H9 (cell line): ENCODE measurements at places on chromosomes 11 and 22.

DNA sequence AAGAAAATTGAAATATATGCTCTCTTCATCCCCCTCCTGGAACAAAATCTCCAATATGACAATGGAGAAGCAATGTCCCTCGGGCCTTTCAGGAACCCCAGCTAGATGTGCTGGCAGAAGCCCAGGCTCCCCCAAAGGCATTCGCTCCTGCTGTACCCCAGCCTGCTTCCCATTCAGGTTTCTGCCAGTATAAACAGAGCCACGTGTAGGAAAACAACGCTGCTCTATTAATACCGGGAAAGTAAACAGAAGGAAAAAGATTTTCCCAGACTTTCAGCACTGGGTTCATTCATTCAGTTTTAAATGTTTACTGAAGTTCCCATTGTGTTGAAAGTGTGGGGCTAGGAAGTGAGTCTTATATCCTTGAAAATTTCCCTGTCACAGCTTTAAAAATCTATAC is 147.1 kb downstream of the CADM1 start:
- DNase-seq = no peak

DNA sequence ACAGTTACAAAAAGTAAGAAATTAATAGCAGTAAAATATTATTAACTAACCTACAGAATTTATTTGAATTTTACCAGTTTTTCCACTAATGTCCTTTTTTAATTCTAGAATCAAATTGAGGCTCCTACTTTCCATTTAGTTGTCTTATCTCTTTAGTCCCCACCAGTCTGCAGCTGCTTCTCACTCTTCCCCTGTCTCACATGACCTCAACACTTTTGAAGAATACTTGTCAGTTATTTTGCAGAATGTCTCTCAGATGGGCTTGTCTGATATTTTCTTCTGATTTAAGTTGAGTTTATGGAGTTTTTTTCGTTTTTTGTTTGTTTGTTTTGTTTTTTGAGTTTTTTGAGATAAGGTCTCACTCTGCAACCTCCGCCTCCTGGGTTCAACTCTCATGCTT is 74.3 kb upstream of the ADORA2A start:
- DNase-seq = no peak

DNA sequence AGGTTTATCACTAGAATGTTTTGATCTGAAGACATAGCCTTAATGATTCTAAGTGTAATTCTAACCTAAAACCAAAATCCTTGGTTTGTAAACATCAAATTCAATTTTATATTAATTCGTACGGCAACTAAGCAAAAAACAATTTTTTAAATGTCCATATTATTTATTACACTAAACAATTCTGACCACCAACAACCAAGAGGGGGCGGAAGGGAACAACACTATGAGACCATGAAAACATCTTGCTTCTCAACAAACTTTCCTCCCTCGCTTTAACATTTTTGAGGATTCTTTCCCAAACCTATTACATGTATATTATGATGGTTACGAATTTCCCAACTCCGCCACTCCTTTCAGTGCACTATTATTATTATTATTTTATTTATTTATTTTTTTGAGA is 6.5 kb upstream of the UCP2 start:
- no peak for DNase-seq

- DNase-seq = no peak
These were observed 953 bp upstream of the PACS1 start for GRCh38 chr11:66068923-66069714.

- no peak for DNase-seq
These were observed 90.4 kb upstream of the BIRC3 start for GRCh38 chr11:102226702-102227490.

DNA sequence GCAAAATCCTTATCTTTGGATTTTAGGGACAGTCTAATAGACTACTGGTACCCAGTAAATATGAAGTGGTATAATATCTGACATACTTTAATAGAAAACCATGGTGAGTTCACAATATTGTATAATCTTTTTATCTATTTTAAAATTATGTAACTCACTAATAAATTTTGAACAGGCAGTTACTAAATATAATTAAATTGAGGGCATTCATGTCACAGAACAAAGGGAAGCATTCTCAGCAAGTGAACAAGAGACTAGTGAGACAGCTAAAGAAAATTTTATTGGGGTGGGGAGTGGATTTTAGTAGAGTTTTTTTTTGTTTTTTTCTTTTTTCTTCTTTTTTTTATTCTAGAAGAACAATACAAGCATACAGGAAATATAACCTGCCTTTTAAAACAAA is 55.0 kb downstream of the DNAJC24 start:
- DNase-seq = no peak

DNA sequence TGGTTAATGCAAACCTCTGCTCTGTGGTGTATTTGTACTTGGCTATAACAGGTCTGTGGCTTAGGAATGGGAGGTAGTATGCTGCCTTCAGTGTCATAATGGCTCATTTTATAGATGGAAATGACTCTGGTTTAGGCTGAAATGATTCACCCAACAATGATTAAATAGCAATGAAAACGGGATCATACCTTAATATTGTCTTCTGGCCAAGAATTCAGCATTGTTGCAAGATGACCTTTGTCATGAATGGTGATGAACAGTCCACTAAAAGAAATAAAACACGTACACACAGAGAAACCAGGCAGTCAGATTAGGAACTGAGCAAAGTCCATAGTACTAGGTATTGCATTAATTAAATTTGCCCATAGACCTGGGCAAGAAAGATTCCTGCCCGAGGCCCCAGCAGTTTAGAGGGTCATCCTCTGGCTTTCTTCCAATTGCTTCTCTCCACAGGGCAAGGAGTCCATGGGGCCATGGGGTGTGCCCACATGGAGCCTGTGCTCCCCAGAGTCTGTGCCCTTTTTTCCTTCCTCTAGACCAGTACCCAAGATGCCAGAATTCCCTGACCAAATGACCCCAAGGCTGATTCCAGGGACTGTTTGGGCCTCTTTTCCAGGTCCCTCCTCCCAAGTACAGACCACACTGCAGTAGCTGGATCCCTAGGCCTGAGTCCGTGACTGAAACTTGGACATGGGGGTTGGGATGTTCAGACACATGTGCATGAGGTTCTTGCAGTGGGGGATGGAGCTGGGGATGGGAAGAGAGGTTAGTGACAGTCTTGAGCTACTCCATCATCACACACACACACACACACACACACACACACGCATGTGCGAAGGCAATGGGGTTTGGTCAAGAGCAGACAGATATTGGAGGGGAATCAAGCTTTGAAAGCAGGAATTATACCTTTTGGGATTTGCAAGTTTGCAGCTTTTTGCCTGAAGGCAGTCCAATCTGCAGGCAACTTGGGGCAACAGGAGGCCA is 134.2 kb downstream of the CCDC81 start:
- DNase-seq = no peak

DNA sequence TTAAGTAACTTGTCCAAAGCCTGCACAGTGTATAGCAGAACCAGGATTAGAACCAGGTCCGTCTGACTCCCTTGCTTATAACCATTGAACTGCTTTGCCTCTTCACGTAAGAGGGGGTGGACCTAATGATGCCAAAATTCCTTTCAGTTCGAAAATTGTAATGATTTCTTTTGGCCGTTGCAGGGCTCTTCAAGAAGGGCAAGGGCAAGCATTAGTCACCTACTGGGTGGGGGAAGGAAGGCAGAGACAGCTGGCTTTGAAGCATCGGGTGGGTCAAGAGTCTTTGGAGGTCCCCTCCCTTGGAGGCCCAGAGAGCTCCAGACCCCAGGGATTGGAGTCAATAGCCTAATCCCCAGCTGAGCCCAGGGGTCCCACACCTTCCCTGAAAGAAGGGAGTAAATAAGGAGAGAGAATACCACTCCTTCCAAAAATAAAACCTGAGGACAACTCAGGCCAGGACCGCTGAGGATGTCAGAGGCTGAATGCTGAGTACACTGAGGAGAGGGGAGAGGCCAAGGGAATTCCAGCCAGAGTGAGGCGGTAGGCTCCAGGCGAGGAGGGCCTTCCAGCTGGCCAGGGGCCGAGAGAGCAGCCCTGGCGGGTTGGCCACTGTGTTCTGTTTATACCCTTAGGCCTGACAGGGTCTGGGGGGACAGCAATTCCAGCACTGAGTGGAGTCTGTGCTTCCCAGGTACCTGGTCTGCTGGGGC is 14.1 kb downstream of the CREB3L1 start:
- DNase-seq = no peak

DNA sequence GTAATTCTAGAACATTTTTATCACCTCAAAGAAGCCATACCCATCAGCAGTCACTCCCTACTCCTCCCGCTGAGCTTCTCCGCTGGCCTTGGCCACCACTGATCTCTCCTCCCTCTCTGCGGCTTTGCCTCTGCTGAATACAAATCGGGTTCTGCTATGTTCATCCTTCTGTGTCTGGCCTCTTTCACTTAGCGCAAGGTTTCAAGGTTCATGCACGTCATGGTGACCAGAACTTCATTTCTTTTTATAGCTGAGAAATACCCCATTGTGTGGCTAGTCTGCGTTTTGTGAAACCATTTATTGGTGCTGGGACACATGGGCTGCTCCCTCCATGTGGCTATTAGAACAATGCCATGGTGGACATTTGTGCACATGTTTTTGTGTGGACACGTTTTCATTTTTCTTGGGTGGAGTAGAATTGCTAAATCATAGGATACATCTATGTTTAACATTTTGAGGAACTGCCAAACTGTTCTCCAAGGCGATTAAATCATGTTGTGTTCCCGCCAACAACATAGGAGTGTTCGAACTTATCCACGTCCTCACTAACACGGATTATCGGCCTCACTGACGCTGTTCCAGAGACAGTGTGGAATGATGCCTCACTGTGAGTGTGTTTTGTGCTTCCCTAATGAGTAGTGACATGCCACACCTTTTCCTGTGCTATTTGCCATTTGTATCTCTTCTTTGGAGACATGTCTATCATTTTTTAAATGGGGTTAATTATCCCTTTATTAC is 24.2 kb upstream of the KRTAP5-6 start:
- no peak for DNase-seq

DNA sequence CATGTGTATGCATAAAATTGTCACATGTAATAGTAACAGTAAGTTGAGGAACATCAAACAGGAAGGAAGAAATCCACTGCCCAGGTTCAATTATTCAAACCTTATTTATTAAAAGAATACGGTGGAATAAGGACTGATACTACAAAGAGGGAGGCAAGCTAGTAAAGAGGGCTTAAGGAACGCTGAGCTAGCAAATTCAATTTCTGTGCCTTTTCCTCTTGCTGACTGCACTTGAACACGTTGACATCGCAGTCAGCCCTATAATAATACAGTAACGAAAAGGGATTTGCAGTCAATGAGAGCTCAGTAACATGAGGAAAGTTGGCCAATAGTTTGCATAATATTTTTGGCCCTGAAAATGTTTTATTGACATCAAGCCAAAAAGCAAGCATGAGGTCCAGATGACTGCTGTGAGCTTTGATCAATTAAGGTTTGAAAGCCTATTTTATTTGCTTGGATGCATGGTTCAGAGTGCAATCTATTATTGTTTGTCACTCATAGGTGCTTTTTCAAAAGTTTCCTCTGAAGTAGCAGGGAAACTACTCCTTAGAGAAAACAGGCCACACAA is 861.8 kb downstream of the LRRC4C start:
- no peak for DNase-seq

DNA sequence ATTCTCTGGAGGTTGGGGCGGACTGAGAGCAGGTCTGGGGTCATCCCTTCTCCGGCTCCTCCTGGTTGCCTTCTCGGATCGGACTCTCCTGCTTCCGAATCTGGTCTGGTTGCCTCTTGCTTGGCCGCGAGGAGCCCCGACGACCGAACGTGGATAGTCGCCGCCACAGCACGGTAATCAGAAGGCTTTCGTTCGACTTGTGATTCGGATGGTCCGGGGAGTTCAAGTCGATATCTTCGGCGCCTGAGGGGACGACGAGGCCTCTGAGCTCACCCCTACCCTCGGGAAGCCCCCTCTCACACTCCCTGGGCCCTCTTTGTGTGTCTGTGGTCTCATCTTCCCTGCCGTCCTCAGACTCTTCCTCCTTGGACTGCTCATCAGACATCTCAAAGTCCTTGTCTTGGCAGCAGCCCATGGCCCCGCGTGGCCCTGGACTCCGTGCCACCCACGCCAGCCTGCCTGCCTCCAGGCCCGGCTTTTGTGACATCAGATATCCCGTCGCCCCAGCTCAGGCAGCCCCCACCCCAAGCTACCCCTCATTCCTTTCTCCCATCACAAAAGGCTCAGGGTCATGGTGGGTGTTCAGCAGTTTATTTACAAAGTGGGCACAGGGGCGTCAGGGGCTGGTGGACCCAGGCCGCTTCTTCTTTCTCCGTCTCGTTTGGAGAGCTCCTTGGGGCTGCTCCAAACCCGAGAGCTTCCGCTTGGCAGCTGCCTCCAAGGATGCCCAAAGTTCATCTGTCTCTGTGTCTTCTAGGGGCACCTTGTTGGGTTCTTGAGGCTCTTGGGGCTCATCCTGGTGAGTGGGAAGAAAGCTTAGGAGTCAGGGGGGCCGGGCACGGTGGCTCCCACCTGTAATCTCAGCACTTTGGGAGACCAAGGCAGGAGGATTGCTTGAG is at the start of gene TEX54:
Gene TEX54 (minus strand): TSS at position 506 of the 899 bp plus-strand sequence.
- DNase-seq = no peak

GRCh38 chr22:42801252-42802080 is 55.6 kb downstream of the ARFGAP3 start:
- peak; percentile 19 for DNase-seq

DNA sequence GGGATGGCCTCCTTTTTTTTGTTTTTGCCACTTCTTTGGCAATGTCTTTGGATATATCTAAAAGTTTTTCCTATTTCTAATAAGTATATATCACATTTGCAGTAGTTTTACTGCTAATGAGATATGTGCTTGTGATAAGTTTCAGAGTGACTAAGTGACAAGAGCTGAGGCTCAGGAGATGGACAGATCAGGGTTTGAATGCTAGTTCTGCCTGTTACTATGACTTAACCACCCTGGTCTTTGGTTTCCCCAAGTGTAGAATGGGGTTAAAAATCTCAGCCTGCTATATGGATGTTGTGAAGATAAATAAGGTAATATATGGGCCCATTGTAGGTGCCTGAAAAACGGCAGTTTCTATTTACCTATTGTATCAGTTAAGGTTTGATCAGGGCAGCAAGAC is 9.1 kb upstream of the MICAL2 start:
- DNase-seq = no peak

DNA sequence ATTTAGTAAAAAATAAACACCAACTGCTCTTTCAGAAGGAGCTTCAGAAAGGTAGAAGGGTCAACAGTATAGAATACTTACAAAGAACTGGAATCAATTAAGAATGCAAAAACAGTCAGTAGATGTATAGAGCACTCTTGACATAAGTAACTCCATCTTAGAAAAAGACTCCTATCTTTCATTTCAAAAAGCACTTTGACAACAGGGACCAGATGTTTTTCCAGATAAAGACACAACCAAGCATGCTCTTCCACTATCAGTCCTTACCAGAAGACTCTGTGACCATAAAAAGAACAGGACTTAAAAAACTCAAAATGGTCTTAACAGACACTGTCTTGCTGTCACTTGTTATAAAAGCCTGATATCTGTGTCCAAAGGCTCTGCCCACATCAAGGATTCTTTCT is 5.2 kb downstream of the SLC25A17 start:
- DNase-seq = no peak

DNA sequence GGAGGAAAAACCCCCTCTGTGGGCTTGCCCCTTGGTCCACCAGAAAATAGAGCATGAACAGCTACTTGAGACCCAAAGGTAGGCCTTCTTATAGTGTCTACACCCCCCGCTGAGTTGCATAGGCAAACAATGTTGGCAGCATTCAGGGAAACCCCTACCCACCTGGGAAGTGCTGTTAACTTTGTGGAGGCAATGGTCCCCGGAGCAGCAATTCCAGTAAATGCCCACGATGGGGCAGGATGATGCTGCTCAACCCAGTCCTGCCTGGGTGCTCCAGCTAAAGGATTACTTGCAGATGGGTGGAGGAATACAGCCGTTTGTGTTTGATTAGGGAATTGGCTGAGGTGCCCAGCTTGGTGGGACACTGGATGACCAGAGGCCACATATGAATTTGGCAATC is 381.3 kb upstream of the ANO5 start:
- DNase-seq = peak; percentile 73
